Stimulated activated CD8-positive, alpha-beta memory T cell treated with anti-CD3 and anti-CD28 coated beads, Interleukin-7, amount 100 ng/mL, for 1 hour (primary cell): ENCODE measurements at places on chromosomes 7 and 10.

GRCh38 chr10:26887611-26888215, 27.0 kb upstream of the ABI1 start:
- DNase-seq = no peak

DNA sequence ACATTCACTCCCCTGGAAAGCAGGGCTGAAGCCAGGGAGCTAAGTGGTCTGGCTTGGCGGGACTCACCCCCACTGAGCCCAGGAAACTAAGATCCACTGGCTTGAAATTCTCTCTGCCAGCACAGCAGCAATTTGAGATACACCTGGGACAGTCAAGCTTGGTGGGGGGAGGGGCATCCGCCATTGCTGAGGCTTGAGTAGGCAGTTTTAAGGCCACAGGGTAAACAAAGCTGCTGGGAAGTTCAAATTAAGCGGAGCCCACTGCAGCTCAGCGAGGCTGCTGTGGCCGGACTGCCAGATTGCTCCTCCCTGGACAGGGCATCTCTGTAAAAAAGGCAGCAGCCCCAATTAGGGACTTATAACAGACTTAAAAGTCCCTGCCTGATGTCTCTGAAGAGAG, 108.2 kb upstream of the FAM13C start:
- DNase-seq = no peak

GRCh38 chr10:2488446-2489005, 578.8 kb upstream of the PFKP start:
- DNase-seq = no peak

DNA sequence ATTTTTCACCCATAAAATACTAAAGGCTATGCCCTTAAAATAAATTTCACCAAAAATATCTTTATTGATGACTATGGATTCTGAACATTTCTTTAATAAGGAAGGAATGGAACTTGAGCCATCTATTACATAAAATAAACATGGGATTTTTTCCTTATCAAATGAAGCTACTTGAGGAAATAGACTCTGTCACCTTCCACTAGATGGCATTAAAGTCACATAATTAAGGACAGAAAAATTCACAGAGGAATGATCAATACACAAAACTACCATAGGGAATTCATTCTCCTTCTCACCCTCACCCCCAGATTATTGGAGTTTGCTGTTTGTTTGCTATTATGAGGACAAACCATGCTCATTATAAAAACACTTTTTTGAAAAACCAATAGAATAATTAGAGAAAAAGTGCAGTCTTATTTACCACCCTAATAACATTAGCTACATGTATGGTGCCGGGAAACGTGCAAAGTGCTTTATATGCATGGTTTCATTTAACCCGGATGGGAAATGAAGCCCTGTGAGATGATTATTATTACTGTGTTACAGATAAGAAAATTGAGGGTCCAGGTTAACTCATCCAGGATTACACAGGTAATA, 21.1 kb upstream of the FOXI2 start:
- no peak for DNase-seq
